Muscle of leg (tissue), 16 donors: ENCODE measurements at places on chromosomes 11 and 22. TPM values are rescaled to one million over a fixed set of nuclear protein-coding genes. Genes with fewer than 3 reads are reported as not detected.

TMPRSS13 gene
- polyA plus RNA-seq: 0.12 TPM

OR51V1 gene
- not detected for polyA plus RNA-seq

MMP13 gene
- 0.12 TPM for polyA plus RNA-seq

NRIP3 gene
- 0.98 TPM for polyA plus RNA-seq

CABP7 gene
- 0.16 TPM for polyA plus RNA-seq

PARVG gene
- 3.1 TPM for polyA plus RNA-seq

RCOR2 gene
- polyA plus RNA-seq: 16.5 TPM

KCNQ1OT1 gene
- polyA plus RNA-seq: 0.68 TPM

CACNA1I gene
- 0.09 TPM for polyA plus RNA-seq

SYVN1 gene
- polyA plus RNA-seq: 41.4 TPM

CCND1 gene
- 79.4 TPM for polyA plus RNA-seq

MPZL2 gene
- 0.97 TPM for polyA plus RNA-seq

TBX10 gene
- polyA plus RNA-seq: not detected

PTPN5 gene
- 0.24 TPM for polyA plus RNA-seq

TRIM3 gene
- 16.4 TPM for polyA plus RNA-seq

ISX gene
- polyA plus RNA-seq: not detected

MPPED1 gene
- 0.68 TPM for polyA plus RNA-seq

CSRP3 gene
- 412 TPM for polyA plus RNA-seq

GGTLC3 gene
- polyA plus RNA-seq: not detected

KIRREL3 gene
- polyA plus RNA-seq: 1.8 TPM

LINC01488 gene
- polyA plus RNA-seq: 0.11 TPM

SH3BP1 gene
- polyA plus RNA-seq: 12.5 TPM

ALDH3B2 gene
- 0.14 TPM for polyA plus RNA-seq

HYLS1 gene
- 5.0 TPM for polyA plus RNA-seq

DDT gene
- 52.4 TPM for polyA plus RNA-seq

RIMBP3C gene
- 0.63 TPM for polyA plus RNA-seq

OVCH2 gene
- 0.26 TPM for polyA plus RNA-seq

OR56A1 gene
- not detected for polyA plus RNA-seq

ROBO4 gene
- polyA plus RNA-seq: 40.7 TPM

SPON1 gene
- polyA plus RNA-seq: 22.7 TPM

SRRD gene
- 23.0 TPM for polyA plus RNA-seq

OR8A1 gene
- 0.65 TPM for polyA plus RNA-seq

MMP8 gene
- polyA plus RNA-seq: 0.17 TPM

OOSP1 gene
- polyA plus RNA-seq: not detected

MTA2 gene
- polyA plus RNA-seq: 46.2 TPM

SYCE3 gene
- not detected for polyA plus RNA-seq

CECR2 gene
- polyA plus RNA-seq: 26.8 TPM

NAALADL1 gene
- 14.0 TPM for polyA plus RNA-seq

LRP5 gene
- polyA plus RNA-seq: 45.3 TPM

ENTHD1 gene
- polyA plus RNA-seq: not detected

ZP1 gene
- 0.13 TPM for polyA plus RNA-seq

LDHAL6A gene
- polyA plus RNA-seq: 0.14 TPM

SSTR3 gene
- polyA plus RNA-seq: not detected

OR8G5 gene
- polyA plus RNA-seq: not detected

GAS2 gene
- 8.4 TPM for polyA plus RNA-seq

KCNQ1 gene
- polyA plus RNA-seq: 1.9 TPM
